Trophoblast cell (in vitro differentiated cells and primary cell): ENCODE measurements at places on chromosomes 11 and 22.

DNA sequence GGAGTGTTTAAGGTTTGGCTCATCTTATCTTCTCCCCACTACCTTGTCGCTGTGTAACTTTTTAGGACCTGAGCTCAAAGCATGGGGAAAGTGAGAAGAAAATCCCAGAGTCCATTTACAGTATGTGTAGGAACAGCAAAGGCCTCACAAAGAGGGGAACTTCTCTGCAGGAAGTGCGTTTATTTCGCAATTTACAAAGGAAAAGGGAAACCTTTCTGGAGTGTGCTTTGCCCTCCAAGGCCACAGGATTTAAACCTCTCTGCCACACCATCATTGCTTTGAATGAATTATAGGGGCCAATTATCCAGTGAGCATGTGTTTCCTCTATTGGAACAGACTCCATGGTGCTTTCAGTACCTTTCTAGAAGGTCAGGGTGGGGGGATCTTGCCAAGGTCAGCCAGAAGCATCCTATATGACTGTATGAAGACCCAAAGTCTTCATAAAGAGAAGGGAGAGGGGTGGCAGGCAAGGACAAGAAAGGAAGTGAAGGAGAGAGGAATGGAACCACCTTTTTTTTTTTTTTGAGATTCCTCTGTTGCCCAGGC, 68.1 kb upstream of the LMO2 start:
- no peak for DNase-seq

DNA sequence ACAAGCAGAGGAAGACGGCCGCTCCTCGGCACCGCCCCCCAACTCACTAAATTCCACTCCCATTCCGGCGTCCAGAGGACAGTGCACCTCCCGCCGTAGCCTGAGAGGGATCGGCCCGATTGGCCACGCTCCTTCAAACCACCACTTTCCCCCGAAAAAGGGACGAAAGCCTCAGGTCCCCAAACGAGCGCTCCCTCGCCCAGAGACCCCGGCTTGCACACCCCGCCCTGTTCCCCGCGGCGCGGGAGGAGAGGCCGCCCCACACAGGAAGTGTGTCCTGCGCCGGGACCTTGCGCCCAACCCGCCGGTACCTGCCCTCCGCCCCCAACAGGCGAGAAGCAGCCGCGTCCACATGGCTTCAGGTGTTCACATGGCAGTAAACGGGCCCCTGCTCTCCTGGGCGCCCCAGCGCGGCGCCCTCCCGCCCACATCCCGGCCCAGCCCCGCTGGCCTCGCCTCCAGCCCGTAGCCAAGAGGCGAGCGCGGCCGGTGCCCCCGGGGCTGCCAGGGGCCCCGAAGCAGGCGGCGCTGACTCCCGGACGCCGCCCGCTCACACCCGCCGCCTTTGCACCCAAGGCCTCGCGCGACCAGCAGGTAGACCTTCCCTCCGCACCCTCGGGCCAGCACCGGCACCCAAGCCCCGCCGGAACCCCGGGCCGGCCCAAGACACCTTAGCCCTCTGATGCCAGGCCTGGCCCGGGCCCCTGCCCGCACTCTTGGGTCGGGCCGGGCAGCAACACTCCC, 849 bp downstream of the TCF20 start:
- peak; percentile 76 for DNase-seq

DNA sequence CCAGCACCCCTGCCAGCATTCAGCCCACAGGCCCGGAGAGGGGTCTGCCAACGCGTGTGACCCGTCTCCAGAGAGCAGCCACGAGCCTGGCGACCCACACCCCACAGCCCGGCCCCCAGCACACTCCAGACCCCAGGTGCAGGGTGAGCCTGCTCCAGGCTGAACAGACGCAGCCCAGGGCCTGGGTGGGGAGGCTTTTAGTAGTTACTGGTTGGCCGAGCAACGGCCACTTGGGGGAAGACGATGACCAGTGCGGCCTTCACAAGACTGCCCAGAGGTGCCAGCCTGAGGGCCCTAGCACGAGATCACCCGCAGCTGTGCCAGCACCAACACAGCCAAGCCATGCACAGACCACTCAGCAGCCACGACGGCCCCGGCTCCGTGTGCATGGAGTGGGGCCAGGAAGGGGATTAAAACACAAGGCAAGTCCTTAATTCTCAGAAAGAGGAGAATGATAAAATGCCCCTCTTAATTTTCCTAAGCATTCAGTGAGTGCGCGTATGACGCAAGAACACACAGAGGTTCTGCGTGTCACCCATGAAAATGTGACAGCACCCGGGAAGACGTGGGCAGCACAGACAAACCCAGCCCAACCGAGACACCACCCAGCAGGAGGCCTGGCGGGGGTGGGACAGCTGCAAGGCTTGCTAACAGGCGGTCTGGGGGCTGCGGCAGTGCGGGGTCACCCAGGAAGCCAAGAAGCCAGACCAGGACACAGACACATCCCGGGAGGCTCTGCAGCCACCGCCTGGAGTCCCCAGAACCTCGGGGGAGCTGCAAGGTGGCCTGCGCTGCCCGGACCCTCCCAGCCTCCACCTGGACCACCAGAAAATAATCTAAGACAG, 47.6 kb downstream of the BRD1 start:
- DNase-seq = no peak

DNA sequence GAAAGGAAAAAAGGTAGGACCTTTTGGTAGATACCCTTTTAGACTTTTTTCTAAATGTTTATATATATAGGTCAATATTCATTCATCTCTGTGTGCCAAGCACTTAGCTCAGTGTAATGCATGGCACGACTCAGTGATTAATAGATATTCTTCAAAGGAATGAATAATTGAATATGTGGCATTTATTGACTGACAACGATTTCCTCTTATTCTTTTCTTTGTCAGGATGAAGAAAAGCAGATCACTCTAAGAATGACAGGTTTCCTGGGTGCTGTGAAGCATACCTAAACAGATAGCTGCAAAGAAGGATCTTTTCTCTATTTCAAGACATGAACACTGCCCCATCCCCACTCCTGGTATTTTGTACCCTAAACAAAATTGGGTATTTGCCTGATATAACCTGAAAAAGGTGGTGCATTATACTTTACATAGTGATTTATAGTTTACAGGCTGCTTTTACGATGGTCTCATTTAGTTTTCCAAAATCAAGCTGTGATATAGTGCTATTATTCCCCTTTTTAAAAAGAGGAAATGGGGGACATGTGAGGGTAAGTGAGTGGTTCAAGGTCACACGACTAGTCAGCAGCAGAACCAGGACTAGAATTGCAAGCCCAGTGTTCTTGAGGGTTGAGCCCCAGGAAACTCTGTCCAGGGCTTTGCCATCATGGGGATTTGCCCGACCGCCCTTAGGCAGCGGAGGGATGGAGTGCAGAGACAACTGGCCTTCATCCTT, 32.9 kb upstream of the CLMP start:
- no peak for DNase-seq

DNA sequence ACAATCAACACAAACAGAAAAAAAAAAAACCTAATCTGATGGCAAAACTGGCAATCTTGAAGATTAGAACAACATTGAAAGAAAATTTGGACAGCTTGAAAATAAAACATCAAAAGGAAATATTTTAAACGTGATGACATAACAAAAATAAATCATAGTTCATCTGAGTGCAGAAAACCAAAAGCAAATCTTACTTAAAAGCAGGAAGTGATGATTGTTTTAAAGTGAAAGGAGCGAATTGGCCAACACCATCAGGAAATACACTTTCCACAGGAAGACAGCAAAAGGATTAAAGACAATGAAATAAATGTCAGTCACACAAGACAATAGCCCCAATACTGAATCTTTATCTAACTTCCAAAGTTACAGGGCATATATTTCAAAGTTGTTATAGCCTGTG, 696.5 kb upstream of the CHORDC1 start:
- DNase-seq = no peak

GRCh38 chr11:2280208-2280607, 9.8 kb upstream of the ASCL2 start:
- DNase-seq = no peak

- DNase-seq = no peak
Observed at GRCh38 chr11:34825670-34826383, 90.4 kb downstream of the APIP start.

DNA sequence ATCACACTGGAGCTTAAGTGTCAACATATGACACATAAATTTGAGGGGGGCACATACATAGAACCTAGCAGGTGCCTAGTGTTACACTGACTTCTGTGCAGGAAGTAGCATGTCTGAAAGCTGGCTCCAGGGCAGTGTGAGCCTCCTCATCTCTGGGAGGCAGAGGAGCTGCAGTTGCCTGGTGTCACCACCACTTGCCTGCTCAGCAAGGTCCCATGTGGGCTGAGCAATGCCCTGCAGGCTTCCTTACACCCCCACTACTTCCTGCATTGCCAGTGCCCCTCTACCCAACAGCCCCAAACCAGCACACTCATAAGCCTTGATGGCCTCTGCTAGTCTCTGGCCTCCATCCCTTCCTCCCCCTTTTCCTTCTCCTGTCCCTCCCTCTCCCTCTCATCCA, 165.8 kb downstream of the BUD13 start:
- DNase-seq = no peak

DNA sequence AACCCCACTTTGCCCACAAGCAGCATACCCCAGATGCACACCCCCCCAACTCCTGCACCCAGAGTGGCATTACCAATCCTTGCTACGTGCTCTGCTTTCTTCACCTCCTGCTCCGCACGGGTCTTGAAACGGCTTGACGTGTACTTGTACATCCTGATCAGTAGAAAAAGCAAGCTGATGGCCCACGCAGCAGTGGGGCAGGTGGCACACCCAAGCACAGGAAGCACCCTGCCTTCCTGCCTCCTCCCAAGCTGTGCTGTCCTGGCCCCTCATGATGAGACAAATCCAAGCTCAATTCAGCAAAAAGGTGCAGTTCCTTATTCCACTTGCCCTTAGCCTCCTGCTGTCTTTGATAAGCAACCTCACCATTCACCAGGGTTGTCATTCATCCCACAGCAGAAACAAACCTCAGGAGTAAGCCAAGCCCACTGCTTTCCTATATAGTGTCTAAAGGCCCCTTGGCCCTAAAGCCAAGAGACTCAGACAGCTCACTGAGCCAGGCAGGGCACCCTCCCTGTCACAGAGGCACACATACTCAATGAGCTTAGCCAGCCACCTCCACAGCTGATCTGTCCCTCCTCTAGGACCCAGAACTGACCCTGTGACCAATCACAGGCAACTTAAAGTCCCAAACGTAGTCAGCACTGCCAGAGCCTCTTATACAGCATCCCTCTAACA, 27.8 kb downstream of the MORC2 start:
- DNase-seq = no peak

DNA sequence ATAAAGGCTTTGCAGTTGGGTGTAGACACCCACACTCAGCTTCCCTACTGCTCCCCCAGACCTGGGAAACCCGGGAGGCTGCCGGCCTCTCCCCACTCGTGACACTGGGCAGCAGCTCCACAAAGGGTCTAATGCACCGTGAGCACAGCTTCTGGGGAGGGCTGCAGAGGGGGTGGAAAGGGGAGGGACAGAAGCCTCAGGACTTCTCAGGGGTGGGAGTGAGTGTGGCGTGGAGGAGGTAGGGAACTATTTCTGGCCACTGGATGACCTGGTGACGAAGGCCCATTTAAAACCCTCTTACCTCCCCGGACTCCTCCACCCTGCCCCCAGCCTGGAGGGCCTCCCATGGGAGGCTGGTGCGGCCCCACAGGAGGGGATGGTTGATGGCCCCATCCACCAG, 56.6 kb downstream of the MACROD1 start:
- no peak for DNase-seq
